ENCODE measurements at places on chromosomes 16 and 17.

DNA sequence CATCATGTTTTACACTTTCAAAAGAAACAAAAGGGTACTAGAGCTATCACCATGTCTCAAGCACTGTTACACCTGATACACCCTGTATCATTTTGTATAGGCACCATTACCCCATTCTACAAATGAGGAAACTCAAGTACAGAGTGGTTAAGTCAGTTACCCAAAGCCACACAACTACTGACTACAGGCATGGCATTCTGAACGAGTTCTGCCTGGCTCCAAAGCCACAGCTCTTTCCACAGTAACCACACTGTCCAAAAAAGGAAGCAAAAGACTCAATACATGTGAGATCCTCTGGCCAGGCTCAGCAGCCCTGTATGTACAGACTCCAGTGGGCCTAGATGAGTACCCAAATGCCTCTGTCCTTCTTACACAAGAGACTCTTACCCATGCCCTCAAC, 4.7 kb downstream of the DYNC1LI2 start:
- DNase-seq = no peak

- DNase-seq = no peak
These were observed 4.4 kb downstream of the WFIKKN2 start for GRCh38 chr17:50839591-50840310.

- DNase-seq = no peak
These were observed 105.4 kb downstream of the ZNF423 start for GRCh38 chr16:49750341-49751000.

DNA sequence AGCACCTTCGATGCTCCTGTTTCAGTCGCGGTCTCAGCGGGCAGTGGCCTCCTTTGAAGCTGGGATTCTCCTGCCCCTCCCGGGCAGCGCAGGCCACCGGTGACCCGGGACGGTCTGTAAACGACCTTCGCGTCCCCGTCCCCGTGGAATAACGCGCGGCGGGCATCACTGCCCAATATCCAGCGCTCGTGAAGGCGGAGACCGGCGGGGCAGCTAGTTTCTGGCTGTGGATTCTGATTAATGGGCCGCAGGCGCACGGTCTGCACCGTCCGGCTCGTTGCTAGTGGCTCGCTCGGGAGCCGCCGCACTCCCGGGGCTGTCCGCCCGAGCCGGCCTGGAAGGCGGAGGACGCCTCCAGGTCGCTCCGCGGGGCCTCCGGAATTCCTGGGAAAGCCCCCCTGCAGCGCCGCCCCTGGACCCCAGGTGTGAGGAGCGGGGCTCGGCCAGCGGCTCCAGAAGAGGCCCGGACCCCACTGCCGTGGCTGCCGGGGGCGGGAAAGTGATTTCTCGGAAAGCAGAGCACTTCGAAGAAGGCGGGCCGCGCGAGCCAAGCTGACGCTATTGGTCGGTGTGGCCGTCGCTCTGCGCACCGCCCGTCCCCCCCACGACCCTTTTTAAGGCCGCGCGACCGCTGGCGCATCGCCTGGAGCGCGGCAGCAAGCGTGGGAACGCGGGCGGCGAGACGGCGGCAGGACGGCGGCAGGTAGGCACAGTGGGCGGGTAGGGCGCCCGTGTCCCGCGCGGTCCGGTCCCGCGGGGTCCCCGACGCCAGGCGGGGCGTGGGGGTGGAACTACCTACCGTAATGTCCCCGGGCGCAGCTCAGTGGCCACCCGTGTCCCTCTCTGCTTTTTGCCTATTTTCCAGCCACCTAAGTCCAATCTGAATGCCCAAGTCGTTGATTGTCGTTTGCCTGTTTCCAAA, at the start of gene IRF8:
TSS of gene IRF8 (plus strand) at position 642 of the 922 bp plus-strand sequence. CDS start 3,854 bp downstream, outside the sequence.
- DNase-seq = peak; percentile 62

DNA sequence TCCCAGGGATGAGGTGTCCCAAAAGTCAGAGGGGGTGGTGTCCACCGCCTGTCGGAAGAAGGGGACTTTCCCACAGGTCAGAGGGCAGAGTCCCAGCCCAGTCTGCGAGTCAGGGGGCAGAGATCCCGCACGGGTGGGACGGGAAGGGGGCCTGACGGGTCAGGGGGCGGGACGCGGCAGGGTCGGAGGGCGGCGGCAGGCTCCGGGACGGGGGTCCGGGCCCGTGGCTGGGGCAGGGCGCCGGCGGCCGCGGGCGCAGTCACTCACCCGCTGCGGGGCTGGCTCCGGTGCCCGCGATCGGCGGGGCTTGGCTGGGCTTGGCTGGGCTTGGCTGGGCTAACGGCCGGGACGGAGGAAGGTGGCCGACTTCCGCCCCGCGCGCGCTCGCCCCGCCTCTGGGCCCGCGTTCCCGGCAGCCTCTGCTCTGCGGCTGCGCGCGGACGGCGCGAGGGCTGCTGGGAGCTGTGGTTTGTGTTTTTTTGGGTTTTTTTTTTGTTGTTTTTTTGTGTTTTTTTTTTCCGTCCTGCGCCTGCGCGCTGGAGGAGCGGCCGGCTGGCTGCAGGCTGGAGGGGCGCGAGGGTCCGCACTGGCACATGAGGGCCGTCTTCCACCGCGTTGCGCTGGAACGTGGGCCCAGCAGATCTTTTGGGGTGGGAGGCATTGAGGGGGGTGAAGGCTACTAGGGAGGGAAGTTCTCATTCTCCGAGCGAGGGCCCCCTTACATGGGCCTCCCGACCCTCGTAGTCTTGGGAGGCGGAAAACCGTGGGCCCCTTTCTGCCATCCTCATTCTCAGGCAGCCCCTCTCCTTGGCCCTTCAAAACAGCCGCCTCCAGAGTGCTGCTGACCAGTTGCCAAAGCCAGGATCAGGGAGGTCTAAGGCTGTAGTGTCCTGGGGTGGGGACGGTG, at the start of gene CANT1:
TSS of gene CANT1 (minus strand) at position 368 of the 907 bp plus-strand sequence. CDS start 12,142 bp downstream, outside the sequence.
- DNase-seq = peak; percentile 99

DNA sequence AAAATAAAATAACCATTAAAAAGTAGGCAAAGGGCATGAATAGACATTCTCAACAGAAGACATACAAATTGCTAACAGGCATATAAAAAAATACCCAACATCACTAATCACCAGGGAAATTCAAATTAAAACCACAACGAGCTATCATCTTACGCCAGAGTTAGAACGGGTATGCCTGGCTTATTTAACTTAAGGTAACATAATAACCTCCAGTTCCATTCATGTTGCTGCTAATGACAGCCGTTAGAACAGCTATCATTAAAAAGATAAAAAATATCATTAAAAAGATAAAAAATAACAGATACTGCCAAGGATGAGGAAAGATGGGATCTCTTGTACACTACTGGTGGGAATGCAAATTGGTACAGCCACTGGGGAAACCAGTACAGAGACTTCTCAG, 89.3 kb downstream of the GAS7 start:
- no peak for DNase-seq

- no peak for DNase-seq
These were observed 44.5 kb downstream of the TENT4B start for GRCh38 chr16:50197582-50197981.

- DNase-seq = no peak
These were observed 20.7 kb downstream of the ACSF3 start for GRCh38 chr16:89114159-89114981.

DNA sequence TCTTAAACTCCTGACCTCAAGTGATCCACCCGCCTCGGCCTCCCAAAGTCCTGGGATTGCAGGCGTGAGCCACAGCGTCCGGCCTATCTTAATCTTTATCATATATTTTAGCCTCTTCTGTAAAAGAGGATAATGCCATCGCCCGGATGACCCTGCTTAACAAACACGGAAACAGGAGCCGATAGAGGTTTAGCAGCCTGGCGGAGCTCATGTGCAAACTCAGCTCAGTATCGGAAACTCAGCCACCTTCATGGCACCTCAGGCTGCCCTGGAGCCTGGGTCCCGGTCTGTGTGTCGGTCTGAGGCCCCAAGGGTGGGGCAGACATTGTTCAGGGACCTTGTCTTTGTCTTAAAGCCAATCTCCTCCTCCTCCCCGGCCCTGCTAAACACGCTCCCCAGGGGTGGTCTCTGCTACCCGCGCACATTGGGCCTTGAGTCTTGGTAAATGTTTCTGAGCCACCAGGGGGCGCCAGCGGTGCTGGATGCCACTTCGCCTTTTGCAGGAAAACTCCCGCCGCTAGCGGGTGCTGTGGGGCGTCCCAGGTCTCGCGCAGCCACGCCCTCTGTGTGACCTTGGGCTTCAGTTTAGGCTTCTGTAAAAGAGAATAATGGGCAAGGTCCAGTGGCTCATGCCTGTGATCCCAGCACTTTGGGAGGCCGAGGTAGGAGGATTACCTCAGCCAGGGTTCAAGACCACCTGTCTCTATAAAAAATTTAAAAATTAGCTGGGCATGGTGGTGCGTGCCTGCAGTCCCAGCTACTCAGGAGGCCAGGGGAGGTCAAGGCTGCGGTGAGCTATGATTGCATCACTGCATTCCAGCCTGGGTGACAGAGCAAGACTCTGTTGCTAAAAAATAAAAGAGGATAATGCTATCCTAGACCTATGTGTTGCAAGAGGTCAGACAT, 2.7 kb downstream of the CETP start:
- DNase-seq = peak; percentile 70

All from GM19239 (cell line).